ENCODE measurements at places on chromosomes 6 and 20.

DNA sequence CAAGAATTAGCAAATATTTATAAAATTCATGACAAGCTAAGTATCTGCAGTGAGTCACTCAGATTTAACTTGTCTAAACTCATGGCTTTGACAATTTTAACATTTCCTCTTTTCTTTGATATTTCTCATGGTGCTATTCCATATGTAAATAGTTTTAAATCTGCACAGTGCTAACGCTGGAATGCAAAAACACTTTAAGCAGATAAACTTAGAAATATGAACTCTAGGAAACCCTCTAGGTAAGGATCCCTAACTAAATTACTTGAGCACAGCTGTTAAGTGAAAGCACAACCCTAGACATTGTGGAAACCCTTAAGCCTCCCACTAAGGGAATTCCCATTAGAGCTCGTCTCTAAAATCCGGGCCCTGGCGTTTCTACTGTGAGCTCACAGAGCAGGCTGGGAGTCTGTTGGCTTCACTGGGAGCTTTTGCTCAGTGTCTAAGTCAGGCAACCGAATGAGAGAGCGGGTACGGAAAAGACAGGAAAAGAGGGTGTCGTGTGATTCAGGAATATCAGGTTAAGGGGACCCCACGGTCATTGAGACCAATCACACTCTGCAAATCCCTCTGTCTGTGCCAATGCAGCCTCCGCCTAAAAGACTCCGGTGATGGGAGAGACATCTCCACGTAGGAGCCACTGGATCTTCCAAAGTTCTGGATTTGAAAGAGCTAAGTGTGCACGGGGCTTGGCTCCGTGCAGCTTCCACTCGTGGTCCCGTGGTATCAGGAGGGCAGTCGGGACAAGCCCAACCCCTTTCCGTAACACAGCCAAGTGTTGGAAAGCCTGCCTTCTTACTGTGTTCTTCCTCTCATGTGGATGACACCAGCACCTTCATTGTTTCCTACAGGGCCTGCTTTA lies 112.3 kb upstream of the RPS6KA2 start:
- DNase-seq = no peak

DNA sequence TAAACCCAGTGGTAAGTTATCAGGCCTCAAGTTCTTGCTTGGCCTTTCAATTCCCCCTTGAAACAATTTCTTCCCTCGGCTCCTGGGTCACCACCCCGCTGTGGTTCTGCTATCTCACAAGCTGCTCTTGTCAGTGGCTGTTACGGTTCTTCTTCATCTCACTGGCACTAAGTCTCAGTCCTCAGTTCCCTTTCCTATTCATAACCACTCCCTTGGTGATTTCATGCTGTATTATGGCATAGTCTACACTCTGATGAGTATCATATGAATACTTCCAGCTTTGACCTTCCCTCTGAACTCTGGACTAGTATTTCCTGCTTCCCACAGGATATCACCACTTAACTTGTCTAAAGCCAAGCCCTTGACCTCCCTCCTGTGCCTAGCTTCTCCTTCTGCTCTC lies 7.9 kb downstream of the TAAR1 start:
- no peak for DNase-seq

- DNase-seq = no peak
Observed at GRCh38 chr20:22566876-22567658, 17.3 kb downstream of the FOXA2 start.

GRCh38 chr6:152241013-152241766 lies 396.0 kb downstream of the SYNE1 start:
- DNase-seq = no peak

GRCh38 chr20:39823224-39823623 lies 861.1 kb downstream of the DHX35 start:
- DNase-seq = no peak
